ENCODE measurements at places on chromosomes 12 and 14.

DNA sequence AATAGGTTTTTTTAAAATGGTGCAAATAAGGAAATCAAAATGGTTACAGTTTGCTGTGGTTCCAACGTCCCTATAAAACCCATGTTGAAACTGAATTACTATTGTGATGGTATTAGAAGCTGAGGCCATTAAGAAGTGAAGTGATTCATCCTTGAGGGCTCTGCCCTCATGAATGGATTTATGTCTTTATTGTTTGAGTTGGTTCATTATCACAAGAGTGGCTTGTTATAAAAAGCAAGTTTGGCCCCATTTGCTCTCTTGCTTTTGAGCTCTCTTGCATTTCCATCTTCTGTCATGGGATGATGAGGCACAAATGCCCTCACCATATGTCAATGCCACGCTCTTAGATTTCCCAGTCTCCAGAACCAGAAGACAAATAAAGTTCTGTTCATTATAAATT lies 62.3 kb downstream of the PRKD1 start:
- no peak for DNase-seq

GRCh38 chr12:116128779-116129178 lies 148.7 kb downstream of the MED13L start:
- DNase-seq = no peak

- DNase-seq = peak; percentile 81
Measured at GRCh38 chr14:31927348-31927832, 149.7 kb upstream of the ARHGAP5 start.

- DNase-seq = peak; percentile 23
Measured at GRCh38 chr14:81990312-81990761, 456.7 kb upstream of the SEL1L start.

DNA sequence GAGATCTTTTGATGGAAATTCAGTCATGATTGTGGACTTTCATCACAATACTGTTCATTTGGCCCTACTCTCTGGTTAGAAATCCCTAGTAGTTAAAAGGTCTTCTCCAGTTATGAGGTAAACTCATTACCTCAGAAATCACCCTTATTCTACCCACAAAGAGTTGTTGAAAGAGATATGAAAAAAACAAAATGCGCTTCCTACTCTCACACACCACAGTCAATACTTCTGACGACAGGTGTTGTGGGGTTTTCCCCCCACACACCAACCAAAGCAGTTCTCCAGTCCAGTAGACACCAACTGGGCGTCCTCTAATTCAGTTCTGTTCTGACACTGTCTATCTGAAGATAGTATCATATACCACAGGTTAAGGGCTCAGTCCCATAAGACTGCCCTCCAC lies 54.9 kb downstream of the TRMT5 start:
- DNase-seq = no peak

Measured in HTR-8/SVneo (cell line).